IPS DF 6.9 (cell line): ENCODE measurements at places on chromosomes 1 and 21.

DNA sequence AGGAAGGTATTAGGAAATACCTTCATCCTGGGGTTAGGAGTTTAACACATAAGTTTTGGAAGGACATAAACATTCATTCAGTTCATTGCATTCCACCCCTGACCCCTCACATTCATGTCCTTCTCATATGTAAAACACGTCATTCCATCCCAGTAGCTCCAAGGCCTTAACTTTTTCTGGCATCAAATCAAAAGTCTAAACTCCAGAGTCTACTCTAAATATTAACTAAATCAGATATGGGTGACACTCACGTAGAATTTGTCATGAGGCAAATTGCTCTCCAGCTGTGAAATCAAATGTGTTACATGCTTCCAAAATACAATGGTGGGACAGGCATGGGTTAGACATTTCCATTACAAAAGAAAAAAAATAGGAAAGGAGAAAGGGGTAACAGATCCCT is 298.2 kb upstream of the LRRC7 start:
- no peak overlapping the region for H3K4me3 ChIP-seq
- H3K4me1 ChIP-seq, result no peaks in the 10 kb centered on the region
- H3K27ac ChIP-seq, result no peak overlapping the region
- H3K36me3 ChIP-seq, result no peaks in the 10 kb centered on the region
- no peaks in the 10 kb centered on the region for H3K27me3 ChIP-seq
- DNase-seq, result no peak

DNA sequence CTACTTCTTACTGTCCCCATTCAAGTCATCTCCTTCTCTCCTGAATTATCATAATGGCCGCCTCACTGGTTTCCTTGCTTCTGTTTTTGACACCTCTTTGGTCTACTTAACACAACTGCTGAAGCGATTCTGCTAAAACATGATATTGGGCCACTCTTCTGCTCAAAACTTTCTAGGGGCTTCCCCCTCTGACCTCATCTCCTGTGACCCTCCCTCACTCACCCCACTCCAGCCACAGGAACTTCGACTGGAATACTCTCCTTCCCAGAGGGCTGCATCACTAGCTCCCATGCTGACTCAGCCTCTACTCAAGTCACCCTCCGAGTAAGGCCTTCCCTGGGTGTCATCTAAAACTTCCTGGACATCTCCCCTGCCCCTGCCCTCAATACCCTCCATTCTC is 35.7 kb downstream of the NRIP1 start:
- no peak for DNase-seq
- no peaks in the 10 kb centered on the region for H3K36me3 ChIP-seq
- H3K27me3 ChIP-seq, result no peaks in the 10 kb centered on the region
- no peak overlapping the region for H3K4me3 ChIP-seq
- no peak overlapping the region for H3K27ac ChIP-seq
- no peaks in the 10 kb centered on the region for H3K4me1 ChIP-seq

- no peaks in the 10 kb centered on the region for H3K36me3 ChIP-seq
- no peaks in the 10 kb centered on the region for H3K27me3 ChIP-seq
- 0 out of 2 replicates have a peak, but pooled peaks cover 1% of the 10 kb centered on the region for H3K4me1 ChIP-seq
- no peak for DNase-seq
- no peak overlapping the region for H3K4me3 ChIP-seq
These were observed 474.0 kb downstream of the LTN1 start for GRCh38 chr21:28518630-28519029.

DNA sequence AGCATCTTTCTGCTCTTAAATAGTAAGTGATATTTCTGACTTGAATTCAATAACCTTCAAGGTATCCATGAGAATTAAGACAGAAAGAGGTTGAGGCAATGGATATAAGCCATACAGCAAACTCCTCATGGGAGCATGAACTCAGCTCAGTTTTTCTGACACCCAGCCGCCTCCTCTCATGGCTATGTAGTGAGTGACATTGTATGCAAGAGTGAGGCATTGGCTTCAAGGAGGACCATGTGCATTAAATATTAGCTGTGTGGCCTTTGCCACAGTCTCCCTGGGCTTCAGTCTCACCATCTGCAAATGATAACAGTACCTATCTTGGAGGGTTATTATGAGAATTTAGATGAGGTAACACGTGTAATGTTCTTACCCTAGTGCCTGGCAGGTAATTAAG is 23.4 kb downstream of the NIBAN1 start:
- no peak overlapping the region for H3K4me3 ChIP-seq
- H3K4me1 ChIP-seq, result no peaks in the 10 kb centered on the region; the same call in 1 of the 2 replicates
- H3K27ac ChIP-seq, result no peak overlapping the region

GRCh38 chr1:14742181-14742980 is 143.9 kb downstream of the KAZN start:
- H3K4me3 ChIP-seq, result no peak overlapping the region
- no peak overlapping the region for H3K27ac ChIP-seq
- H3K27me3 ChIP-seq, result no peaks in the 10 kb centered on the region; the same call in 1 of the 2 replicates
- DNase-seq, result no peak
- no peaks in the 10 kb centered on the region for H3K36me3 ChIP-seq
- H3K4me1 ChIP-seq, result peaks cover 9% of the 10 kb centered on the region

DNA sequence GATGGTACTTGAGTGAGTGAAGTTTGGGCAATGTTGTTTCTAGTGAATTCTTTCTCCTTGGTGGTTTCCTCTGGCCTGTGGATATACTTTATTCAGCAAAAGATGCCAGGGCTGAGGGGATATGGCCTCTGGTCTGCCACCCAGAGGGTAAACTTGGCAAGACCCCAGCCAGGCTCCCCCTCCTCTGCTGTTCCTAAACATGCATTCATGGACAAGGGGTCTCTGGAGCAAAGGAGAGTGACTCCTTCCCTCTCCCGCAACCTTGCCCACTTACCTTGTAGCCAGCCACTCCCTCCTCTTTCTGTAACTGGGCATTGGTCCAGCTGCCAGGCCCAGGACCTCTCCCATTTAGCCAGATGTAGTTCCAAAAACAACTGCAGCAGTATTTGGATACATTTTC is 43.8 kb downstream of the RUNX3 start:
- H3K27ac ChIP-seq, result no peak overlapping the region

GRCh38 chr1:87369736-87370478 is 41.2 kb downstream of the LMO4 start:
- H3K4me3 ChIP-seq, result no peak overlapping the region
- no peaks in the 10 kb centered on the region for H3K4me1 ChIP-seq
- no peaks in the 10 kb centered on the region for H3K36me3 ChIP-seq

DNA sequence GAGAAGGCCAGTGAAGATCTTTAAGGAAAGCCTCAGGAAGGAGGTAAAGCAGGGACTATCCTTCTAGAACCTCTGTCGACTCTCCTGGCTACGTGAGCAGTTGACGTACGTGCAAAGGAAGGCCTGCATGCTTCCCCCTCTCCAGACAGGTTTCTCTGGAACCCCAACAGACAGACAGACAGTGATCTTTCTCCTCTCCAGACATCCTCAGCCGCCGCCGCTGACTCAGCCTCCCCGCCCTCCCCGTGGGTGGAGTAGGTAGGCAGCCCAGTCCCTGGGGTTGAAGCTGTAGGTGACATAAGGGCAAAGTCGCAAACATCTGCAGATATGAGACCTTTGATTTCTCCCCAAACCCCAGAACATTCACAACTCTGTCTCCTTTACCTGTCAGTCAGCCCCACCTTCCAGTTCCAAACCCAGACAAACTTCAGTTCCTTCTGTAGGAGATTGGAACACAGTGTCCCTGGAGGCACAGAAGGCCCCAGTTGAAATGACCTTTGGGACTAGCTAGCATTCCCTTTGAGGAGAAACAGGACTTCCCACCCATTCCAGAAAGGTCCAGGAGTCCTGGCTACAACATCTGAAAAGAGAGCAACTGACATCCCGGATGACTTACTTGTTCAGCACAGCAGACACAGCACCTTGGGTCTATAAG is 146.0 kb upstream of the JUN start:
- H3K27me3 ChIP-seq, result no peaks in the 10 kb centered on the region
- H3K4me3 ChIP-seq, result no peak overlapping the region
- H3K36me3 ChIP-seq, result no peaks in the 10 kb centered on the region
- no peak overlapping the region for H3K27ac ChIP-seq
- H3K4me1 ChIP-seq, result no peaks in the 10 kb centered on the region

GRCh38 chr1:17207966-17208418 is 3.1 kb downstream of the PADI1 start:
- no peak overlapping the region for H3K27ac ChIP-seq
- H3K4me3 ChIP-seq, result no peak overlapping the region
- H3K4me1 ChIP-seq, result peaks cover 3% of the 10 kb centered on the region
- H3K36me3 ChIP-seq, result no peaks in the 10 kb centered on the region

GRCh38 chr1:1937549-1938275 is 18.6 kb upstream of the TMEM52 start:
- H3K36me3 ChIP-seq, result no peaks in the 10 kb centered on the region
- H3K4me3 ChIP-seq, result no peak overlapping the region
- DNase-seq, result no peak
- no peaks in the 10 kb centered on the region for H3K27me3 ChIP-seq
- no peak overlapping the region for H3K27ac ChIP-seq

- DNase-seq, result no peak
- no peak overlapping the region for H3K27ac ChIP-seq
- H3K4me3 ChIP-seq, result no peak overlapping the region
- no peaks in the 10 kb centered on the region for H3K27me3 ChIP-seq
- no peaks in the 10 kb centered on the region for H3K36me3 ChIP-seq
These were observed 135.5 kb downstream of the HIVEP3 start for GRCh38 chr1:41783189-41783639.

DNA sequence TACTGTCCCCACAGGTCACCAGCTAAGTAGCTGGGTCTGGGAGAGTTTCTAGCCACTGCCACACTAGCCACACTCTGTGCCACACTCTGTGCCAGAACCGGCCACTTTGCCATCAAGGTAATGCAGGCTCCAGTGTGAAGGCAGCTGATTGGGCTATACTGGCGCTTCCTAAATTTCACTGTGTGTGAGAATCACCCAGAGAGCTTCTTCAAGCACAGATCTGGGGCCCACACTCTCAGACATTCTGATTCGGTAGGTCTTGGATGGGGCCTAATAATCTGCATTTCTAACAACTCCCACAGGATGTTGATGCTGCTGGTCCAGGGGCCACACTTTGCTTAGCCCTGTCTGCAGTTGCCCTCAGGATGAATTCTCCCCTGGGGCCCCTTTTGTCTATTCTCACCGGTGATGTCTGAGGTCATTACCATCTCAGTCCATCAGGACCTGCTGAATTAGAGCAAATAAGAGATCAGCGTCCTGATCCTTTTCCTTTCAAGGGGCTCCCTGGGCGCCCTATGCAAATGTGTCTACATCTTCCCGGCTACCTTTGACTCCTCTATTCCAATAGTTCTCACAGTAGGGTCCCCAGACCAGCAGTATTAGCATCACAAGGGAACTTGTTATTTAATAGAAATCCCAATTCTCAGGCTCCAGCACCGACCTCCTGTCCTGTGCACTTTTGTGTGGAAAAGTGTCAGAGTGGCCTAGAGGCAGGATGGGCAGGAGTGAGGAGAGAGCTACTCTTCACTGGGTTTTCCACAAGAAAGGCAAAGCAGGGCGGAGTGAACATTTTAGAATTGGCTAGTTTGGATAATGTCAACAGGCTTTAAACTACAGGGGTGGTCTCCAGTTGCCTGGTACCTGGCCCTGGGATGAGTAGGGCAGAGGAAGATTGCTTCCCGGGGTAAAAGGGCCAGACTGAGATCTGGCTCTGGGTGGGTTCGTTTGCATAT is 24.7 kb upstream of the LRRN2 start:
- DNase-seq, result peak; percentile 70
- peaks cover 51% of the 10 kb centered on the region for H3K27me3 ChIP-seq
- peaks cover 30% of the 10 kb centered on the region for H3K4me1 ChIP-seq

- H3K36me3 ChIP-seq, result no peaks in the 10 kb centered on the region
- H3K4me3 ChIP-seq, result no peak overlapping the region
- DNase-seq, result no peak
- no peak overlapping the region for H3K27ac ChIP-seq
- no peaks in the 10 kb centered on the region for H3K4me1 ChIP-seq
- H3K27me3 ChIP-seq, result no peaks in the 10 kb centered on the region
These were observed 513.0 kb downstream of the PTPRU start for GRCh38 chr1:29749024-29749945.

GRCh38 chr1:156886583-156887281 is 6.8 kb upstream of the PEAR1 start:
- no peak overlapping the region for H3K27ac ChIP-seq
- no peak overlapping the region for H3K4me3 ChIP-seq
- H3K27me3 ChIP-seq, result peaks cover 8% of the 10 kb centered on the region
- H3K4me1 ChIP-seq, result peaks cover 4% of the 10 kb centered on the region; the same call in 1 of the 2 replicates
- no peak for DNase-seq

DNA sequence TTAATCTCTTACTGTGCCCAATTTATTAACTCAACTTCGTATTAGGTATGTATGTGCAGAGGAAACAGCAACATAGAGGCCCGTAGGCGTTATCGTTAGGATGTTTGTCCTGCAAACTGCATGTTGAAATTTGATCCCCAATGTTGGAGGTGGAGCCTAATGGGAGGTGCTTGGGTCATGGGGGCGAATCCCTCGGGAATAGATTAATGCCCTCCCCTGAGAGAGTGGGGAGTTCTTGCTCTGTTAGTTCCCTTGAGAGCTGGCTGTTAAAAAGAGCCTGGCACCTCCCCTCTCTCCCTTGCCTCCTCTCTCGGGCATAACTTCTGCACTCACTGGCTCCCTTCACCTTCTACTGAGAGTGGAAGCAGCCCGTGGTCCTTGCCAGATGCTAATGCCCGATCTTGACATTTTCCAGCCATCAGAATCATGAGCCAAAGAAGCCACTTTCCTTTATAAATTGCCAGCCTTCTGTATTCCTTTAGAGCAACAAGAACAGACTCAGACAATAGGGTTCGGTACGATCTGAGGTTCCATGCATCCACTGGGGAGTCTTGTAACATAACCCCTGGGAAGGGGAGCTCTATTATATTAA is 149.0 kb upstream of the RAB4A start:
- H3K36me3 ChIP-seq, result no peaks in the 10 kb centered on the region
- no peaks in the 10 kb centered on the region for H3K27me3 ChIP-seq
- no peak overlapping the region for H3K4me3 ChIP-seq
- H3K27ac ChIP-seq, result no peak overlapping the region
- peaks cover 2% of the 10 kb centered on the region; the same call in 1 of the 2 replicates for H3K4me1 ChIP-seq
- DNase-seq, result no peak

DNA sequence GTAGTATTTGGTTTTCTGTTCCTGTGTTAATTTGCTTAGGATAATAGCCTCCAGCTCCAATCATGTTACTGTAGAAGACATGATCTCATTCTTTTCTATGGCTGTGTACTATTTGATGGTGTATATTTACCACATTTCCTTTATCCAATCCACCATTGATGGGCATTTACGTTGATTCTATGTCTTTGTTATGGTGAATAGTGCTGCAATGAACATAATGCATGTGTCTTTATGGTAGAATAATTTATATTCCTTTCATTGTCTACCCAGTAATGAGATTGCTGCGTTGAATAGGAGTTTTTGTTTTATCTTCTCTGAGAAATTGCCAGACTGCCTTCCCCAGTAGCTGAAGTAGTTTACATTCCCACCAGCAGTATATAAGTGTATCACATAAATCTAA is 538.8 kb downstream of the LRRIQ3 start:
- H3K4me3 ChIP-seq, result no peak overlapping the region
- no peaks in the 10 kb centered on the region for H3K36me3 ChIP-seq
- no peaks in the 10 kb centered on the region for H3K4me1 ChIP-seq
- H3K27ac ChIP-seq, result no peak overlapping the region
- no peak for DNase-seq

GRCh38 chr1:11617314-11617713 is 36.9 kb downstream of the FBXO2 start:
- no peak overlapping the region for H3K4me3 ChIP-seq
- no peak overlapping the region for H3K27ac ChIP-seq
- H3K36me3 ChIP-seq, result no peaks in the 10 kb centered on the region
- H3K4me1 ChIP-seq, result no peaks in the 10 kb centered on the region
